Mucosa of gallbladder (tissue), 1 donor: ENCODE measurements at places on chromosomes 3 and 15. TPM values are rescaled to one million over a fixed set of nuclear protein-coding genes. Genes with fewer than 3 reads are reported as not detected.

The OCA2 gene
- not detected for total RNA-seq

The TMEM207 gene
- total RNA-seq: not detected

The CNTN6 gene
- total RNA-seq: not detected

The CHSY1 gene
- 18.8 TPM for total RNA-seq

The ESYT3 gene
- 5.1 TPM for total RNA-seq

The RCN2 gene
- 34.3 TPM for total RNA-seq

The LSAMP gene
- total RNA-seq: 11.4 TPM

The PAK2 gene
- total RNA-seq: 63.4 TPM

The HIGD2B gene
- total RNA-seq: not detected

The TGFBR2 gene
- 144 TPM for total RNA-seq

The ZNF80 gene
- 0.17 TPM for total RNA-seq

The GPR87 gene
- total RNA-seq: not detected

GRCh38 chr3:70716832-70717231 lies 404.4 kb upstream of the MDFIC2 start:
- peak; percentile 10 for DNase-seq

- DNase-seq: no peak
Observed at GRCh38 chr3:40278791-40279190, 30.7 kb upstream of the EIF1B start.

GRCh38 chr15:70406617-70407335 lies 309.1 kb upstream of the TLE3 start:
- no peak for DNase-seq

GRCh38 chr15:50257332-50257731 lies 8.2 kb downstream of the HDC start:
- DNase-seq: no peak

DNA sequence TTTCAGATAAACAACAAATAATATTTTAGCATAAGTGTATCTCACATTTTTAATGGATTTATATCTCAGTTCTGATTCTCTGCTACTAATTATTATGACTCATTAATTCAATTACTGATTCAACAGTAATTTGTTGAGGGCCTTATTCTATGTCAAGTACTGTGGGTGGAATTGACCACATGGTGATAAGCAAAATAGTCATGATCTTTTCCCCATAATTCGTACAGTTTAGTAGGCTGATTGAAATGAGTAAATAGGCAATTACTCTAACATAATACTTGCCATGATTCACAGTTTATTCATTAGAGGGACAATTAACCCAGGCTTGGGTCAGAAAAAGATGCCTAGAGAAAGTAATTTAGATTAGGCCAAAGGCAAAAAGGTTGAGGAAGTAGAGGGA lies 60.9 kb upstream of the SLC4A7 start:
- DNase-seq: no peak

DNA sequence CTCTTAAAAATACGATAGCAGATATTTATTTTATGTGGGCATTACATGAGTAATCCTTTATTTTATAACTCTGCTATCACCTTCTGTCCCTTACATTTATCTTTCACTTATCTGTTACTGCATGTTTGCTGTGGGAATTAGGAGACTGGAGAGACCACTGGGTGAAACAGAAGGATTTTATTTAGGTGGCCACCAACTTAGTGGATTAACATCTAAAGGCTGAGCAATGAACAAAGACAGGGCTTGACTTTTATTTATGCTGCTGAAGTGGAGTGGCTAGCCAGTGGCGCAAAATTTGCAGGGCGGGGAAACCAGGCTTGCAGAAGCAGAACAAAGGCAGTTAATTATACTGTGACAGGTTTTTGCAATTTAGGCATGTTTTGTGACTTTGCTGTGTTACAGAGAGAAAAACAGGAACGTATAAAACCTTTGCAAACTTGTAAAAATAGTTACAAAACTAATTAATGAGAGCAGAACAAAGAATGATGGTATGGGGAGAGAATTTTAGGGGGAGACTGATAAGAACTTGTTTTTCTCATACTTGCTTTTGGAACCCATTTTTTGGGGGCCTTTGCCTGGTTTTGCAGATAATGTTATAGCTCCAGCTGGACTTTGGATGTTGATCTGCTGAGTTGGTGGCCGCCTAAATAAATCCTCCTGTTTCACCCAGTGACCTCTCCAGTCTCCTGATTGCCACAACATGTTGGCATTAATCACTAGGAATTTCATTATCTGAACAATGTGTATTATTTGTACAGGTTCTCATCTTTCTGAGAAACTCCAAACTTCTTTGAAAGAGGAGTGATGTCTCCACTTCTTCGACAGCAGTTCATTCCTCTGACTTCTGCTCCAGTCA lies 18.0 kb downstream of the KLHL24 start:
- DNase-seq: no peak

DNA sequence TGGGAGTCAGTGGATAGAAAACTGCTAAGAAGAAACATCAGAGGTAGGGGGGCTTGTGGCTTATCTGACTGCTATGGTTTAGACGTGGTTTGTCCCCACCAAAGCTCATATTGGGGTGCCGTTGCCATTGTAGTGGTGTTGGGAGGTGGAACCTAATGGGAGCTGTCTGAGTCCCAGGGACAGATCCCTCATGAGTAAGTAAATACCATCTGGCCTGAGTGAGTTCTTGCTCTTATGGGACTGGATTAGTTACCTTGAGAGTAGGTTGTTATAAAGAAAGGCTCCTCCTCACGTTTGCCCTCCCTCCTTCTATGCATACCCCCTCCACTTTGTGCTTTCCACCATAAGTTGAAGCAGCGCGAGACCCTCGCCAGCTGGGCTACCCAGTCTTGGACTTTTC lies 53.4 kb upstream of the VILL start:
- DNase-seq: no peak

DNA sequence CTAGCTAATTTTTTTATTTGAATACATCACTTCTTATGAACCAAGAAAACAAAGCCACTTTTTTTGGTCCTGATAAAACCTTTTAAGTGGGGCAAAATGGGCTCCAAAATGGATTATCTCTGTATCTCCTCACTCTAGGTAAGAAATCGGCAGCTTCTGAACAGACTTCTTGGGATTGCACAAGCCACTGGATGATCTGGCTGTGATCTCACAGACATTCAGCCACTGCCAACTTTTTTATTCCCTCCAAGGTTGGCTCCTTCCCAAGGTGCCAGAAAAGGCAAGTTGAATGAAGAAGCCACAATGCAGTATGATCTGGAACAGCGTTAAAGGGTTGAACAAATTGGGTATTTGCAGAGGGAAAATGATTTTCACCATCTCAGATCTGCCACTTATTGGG lies 73.2 kb downstream of the PRICKLE2 start:
- DNase-seq: peak; percentile 19

- no peak for DNase-seq
Observed at GRCh38 chr15:51828621-51829375, 655 bp upstream of the TMOD3 start.

- no peak for DNase-seq
Observed at GRCh38 chr15:79680720-79681119, 216.1 kb downstream of the MTHFS start.

- DNase-seq: no peak
Observed at GRCh38 chr3:61136191-61136590, 115.1 kb downstream of the FHIT start.

DNA sequence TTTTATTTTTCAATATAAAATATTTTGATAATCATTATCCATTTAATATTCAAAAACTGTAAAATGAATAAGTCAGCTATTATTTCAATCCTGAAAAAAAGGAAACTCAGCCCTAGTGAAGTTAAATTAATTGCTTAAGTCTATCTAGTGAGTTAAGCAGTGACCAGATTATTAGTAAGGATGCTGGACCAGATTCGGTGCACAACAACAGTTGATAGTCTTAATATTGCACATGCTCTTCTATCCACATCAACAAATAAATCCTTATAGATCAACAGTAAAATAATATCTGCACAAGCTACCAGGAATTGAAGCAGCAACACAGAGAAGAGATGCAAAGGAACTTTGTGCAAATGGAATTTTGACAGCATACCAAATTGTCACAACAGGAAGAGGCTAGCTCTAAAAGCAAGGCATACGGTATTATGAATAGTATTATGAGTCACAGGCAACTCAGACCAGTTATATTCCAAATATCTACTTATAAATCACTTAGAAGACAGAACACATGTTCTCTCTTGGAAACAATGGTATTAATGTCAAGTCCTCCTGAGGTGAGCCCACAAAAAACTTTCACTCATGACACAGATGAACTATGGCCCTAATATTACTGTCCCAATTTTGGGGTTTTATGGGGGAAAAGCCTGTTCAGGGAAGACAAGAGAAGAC lies 24.9 kb downstream of the VPS13C start:
- no peak for DNase-seq

DNA sequence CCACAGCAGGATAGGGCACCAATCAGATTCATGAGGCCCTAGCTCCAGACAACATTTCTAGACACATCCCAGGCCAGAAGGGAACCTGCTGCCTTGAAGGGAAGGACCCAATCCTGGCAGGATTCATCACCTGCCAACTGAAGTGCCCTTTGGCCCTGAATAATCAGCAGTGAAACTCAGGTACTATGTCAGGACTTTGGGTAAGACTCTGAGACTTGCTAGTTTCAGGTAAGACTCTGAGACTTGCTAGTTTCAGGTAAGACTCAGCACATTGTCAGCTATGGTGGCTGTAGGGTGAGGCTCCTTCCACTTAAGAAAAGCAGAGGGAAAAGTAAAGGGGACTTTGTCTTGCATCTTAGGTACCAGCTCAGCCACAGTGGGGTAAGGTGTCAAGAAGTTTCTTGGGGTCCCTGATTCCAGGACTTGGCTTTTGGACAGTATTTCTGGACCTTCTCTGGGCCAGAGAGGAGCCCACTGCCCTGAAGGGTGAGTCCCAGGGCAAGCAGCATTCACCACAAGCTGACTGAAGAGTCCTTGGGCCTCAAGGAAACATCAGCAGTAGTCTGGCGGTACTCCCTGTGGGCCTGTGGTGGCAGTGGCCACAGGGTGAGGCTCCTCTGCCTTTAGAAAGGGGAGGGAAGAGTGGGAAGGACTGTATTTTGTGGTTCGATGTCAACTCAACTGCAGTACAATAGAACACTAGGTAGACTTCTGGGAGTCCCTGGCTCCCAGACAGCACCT lies 13.7 kb upstream of the COL8A1 start:
- no peak for DNase-seq

- DNase-seq: no peak
Observed at GRCh38 chr15:90033006-90033405, 31.9 kb downstream of the ZNF710 start.

DNA sequence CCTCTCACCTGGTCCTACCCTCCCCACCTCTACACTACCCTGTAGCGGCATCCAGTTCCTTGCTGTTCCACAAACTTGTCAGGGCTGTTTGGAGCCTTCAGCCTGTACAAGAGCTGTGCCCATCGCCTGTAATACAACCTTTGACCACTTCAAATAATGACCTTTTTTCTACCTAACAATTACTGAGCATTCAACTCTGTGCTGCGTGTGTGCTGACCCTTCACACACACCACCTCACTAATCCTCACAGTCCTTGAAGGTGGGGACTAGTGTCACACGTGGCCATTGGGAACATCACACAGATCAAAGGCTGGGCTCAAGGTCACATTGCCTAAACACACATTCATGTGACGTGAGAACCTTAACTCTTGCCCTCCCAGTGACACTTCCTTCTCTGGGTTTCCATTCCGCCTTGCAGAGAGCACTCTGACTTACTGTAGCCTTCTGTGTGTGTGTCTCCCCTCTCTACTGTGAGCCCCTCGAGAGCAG lies 3.1 kb downstream of the C3orf20 start:
- no peak for DNase-seq

GRCh38 chr3:42489116-42489936 lies 13.1 kb upstream of the VIPR1 start:
- peak; percentile 9 for DNase-seq

GRCh38 chr3:121883507-121883906 lies 10.7 kb upstream of the SLC15A2 start:
- DNase-seq: no peak

DNA sequence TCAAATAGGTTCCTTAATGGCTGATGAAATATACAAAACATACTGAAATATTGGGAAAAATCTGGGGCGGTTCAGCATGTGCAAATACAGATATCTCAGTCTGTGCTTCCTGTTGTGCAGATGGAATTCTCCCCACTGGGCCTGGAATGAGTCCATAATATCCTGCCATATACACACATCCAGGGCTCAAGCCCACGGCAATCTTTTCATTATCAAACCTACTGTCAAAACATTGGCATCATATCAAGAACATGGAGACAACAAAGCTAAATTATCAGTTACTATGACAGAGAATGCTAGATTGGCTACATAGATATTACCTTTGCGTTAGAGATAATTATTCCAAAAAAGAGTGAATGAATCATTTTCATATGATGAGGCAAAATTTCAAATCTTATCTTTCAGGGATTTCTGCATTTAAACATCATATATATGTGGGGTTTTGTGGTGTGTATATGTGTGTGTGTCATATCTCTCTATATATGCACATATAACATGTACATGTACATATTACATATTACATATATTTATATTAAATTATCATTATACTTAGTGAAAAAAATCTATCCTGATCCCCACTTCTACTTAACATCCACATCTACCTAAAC lies 713.3 kb downstream of the GBE1 start:
- DNase-seq: no peak

- DNase-seq: peak; percentile 44
Observed at GRCh38 chr15:73265536-73266153, 103.1 kb downstream of the HCN4 start.

GRCh38 chr3:194326968-194327217 lies 24.2 kb downstream of the CPN2 start:
- DNase-seq: no peak

DNA sequence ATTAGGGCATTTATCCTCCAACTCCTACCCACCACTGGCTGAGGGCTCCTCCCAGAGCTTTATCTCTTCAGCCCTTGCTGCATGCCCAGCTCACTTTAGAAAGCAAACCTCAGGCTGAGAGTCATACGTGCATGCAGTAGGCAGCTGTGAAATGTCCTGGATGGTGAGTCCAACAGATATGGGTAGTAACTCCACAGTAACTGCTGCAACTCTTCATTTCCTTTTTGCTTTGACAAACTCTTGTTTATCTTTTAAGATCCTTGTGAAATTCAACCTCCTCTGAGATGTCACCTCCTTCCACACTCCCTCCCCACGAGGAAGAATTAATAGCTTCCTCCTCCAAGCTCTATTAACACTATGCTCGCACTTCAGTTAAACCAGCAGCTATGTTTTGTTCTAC lies 35.9 kb upstream of the CTNNB1 start:
- DNase-seq: no peak

DNA sequence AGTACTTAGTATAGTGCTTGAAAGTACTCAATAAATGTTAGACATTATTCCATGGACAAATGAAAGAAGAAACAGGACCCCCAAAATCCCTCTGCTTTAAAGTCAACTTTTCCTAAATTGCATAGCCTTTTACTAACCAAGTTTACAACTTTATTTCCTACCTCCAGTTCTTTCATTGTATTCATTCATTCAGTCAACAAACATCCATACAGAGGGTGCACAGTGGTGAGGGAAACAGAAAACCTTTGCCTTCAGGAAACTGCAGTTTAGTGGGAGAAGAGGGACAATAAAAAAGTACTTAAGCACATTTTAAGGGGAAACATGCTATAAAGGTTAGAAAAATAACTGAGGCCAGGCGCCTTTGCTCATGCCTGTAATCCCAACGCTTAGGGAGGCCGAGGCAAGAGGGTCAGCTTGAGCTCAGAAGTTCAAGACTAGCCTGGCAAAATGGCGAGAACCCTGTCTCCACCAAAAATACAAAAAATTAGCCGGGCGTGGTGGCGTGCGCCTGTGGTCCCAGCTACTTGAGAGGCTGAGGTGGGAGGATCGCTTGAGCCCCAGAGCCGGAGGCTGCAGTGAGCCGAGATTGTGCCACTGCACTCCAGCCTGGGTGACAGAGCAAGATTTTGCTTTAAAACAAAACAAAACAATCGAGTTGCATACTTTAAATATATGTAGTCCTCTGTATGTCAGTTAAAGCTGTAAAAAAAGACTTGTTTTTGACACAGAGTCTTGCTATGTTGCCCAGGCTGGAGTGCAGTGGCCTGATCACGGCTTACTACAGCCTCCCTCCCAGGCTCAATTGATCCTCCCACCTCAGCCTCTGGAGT lies 1.1 kb upstream of the DENND4A start:
- no peak for DNase-seq
